ENCODE measurements at places on chromosomes 1 and 21.

DNA sequence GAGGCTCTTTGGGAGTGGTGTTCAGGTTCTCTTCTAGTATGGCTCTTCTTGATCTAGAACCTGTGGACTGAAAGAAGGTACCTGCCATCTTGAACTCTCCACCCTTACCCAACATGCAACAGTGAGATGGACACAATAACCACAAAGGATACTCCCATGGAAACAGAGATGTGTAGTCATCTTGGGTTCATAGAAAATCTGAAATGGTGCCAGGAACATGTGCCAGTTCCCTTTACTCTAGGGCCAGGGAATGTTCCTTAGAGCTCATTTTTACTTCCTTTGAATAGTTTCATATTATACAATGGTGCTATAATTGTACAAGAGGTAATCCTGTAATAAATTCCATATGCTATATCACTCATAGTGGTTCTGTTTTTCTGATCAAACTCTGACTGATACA, 13.2 kb upstream of the SCYL3 start:
- DNase-seq, result no peak

- no peak for DNase-seq
Observed at GRCh38 chr1:208248991-208249696, 5.0 kb upstream of the PLXNA2 start.

DNA sequence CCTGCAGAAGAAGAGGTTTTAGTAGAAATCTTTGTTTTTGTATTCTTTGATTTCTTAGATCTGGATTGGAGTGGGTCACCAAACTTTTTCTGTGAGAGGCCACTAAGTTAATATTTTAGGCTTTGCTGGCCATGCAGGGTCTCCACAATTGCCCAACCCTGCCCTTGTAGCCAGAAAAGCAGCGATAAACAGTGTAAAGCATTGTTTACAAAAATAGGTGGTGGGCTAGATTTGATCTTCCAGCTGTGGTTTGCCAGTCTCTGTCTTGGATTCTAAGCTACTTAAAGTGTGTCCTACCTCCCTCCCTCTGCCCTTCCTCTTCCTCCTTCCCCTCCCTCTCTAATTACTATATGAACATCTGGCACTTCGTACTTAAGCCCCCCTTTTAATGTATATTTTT, 68.0 kb downstream of the LAMC1 start:
- DNase-seq, result no peak

- DNase-seq, result no peak
Observed at GRCh38 chr1:24895511-24895910, 34.6 kb downstream of the RUNX3 start.

DNA sequence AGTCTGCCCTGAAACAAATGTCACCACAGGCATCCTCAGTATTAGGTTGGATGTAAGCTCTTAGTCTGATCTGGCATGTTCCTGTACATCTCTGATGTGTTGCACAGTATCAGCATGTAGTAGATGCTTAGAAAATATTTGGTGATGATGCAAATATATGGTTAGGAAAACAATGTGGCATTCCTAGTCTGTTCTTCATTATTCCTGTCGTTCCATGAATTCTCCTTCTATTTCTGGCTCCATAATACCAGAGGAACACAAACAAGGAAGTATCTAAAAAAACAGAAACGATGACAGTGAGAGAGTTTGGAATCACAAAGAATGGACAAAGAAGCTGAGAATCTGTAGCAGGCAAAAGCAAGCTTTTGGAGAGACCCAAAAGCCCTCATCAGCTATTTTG, 236.6 kb downstream of the HHAT start:
- DNase-seq, result no peak

GRCh38 chr1:110328274-110328673, 10.9 kb upstream of the RBM15 start:
- DNase-seq, result no peak
